BE2C (cell line): ENCODE measurements at places on chromosomes 11 and 22.

DNA sequence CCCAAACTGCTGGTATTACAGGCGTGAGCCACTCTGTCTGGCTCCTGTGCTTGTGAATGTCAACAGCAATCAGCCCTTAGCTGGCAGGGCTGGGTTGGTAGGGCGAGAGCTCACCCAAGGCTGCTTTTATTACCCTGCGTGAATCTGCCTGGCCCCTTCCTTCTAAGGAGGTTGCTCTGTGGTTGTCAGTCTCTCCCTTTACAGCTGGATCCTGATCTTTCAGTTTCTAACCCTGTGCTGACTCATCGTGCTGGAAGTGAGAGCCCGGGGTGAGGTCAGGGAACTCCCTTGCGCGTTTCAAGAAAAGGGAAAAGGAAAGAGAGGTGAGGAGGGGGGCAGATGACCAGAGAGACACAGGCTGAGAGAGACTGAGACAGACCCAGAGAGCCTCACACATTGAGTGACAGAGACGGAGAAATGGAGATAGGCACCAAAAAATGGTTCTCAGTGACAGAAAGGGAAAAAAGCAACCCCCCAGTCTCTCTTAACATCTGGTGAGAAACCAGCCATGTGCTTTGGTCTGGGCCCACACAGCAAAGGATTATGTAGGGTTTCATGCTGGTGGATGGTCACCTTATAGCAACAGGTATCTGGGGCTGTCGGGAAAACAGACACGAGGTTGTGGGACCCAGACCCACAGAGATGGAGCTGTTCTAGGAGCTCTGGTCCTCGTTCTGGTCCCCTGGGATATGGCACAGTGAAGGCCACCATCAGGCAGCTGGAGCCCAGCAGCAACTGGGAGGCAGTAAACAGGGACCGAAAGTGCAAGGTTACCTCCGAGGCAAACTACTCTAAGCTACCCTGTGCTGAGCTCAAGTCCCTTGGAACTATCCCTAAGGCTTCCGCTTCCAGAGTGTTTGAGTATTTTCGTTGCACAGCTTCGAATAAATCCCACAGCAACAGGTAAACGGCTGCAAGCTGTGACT lies 2.5 kb downstream of the TCN2 start:
- DNase-seq = no peak

- DNase-seq = no peak
Measured at GRCh38 chr11:100683126-100683525, 4.0 kb upstream of the ARHGAP42 start.

- no peak for DNase-seq
Measured at GRCh38 chr11:16986434-16987204, 27.6 kb downstream of the PLEKHA7 start.

- peak; percentile 51 for DNase-seq
Measured at GRCh38 chr11:68338051-68338780, 25.8 kb downstream of the LRP5 start.

- no peak for DNase-seq
Measured at GRCh38 chr11:61684870-61685616, 4.9 kb downstream of the DAGLA start.

DNA sequence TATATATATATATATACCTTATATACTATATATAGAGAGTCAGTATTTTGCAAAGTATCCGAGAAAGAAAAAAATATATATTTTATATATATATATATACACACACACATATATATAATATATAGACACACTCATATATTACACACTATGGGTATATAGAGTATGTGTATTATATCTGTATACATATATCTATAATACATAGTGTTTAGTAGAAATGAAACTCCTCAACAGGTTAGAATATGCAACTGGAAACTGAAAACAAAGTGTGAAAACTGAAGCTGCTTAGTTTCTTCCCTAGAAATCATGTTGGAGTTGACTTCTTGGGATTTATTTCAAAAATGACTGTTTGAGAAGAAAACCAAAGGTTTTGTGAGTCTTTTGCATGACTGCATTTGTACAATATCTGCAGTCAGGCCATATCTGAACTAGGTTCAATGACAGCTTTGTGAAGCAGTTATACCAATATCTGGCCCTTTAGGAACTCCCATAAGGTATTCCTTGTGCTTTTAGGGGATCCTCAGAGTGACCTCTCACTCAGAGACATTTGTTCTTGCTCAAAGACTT lies 284.1 kb downstream of the CASP12 start:
- DNase-seq = no peak

DNA sequence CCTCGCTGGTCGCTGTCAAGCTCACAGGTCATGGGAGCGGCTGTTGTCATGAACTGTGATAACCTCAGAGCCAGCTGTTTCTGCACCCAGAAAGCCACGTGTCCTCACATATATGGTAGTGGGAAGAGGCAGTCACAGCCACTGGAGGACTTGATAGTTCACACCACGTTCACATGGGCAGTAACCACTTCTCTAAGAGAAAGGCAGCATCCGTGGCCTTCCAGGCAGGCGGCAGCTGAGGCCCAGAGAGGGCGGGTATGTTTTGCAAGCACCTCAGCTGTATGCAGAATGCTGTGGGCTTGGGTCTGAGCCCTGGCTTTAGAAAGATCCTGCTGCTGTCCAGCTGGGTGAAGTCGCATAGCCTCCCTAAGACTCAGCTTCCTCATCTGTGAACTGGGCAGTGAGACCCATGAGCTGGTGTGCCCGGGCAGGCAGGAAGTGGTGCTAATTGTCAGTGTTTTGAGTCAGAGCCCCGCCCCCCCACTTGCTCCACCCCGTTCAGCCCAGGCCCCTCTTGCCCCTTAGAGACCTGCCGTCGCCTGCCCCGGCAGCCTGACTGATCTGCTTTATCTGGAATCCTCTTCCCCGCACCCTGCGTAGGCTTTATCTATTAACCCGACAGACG lies 13.3 kb downstream of the TTC38 start:
- no peak for DNase-seq

- no peak for DNase-seq
Measured at GRCh38 chr11:45568049-45568448, 97.4 kb downstream of the CHST1 start.

- DNase-seq = peak; percentile 4
Measured at GRCh38 chr22:49619301-49619700, 208.4 kb downstream of the BRD1 start.

- DNase-seq = no peak
Measured at GRCh38 chr11:118223570-118223969, 1.2 kb downstream of the JAML start.

DNA sequence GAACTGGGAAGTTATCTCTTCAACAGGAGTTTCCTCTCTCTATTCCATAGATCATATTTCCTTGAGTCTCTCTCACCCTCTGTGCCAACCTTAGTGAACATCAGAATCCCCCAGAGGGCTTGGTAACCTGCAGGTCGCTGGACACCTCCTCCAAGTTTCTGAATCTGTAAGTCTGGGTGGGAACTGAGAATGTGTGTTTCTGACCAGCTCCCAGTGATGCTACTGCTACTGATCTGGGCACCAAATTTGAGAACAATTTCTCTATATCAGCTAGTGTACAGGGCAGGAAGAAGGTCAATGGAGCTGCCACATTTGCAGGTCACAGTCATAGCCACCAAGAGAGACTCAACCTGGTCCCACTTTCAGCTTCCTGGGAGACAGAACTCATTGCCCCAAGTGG lies 62.9 kb downstream of the RCN1 start:
- DNase-seq = no peak

- no peak for DNase-seq
Measured at GRCh38 chr22:46220921-46221320, 29.2 kb downstream of the CDPF1 start.

GRCh38 chr22:44371741-44372525 lies 59.2 kb upstream of the SHISAL1 start:
- DNase-seq = peak; percentile 6

GRCh38 chr11:14748090-14748489 lies 104.5 kb downstream of the PDE3B start:
- DNase-seq = no peak

DNA sequence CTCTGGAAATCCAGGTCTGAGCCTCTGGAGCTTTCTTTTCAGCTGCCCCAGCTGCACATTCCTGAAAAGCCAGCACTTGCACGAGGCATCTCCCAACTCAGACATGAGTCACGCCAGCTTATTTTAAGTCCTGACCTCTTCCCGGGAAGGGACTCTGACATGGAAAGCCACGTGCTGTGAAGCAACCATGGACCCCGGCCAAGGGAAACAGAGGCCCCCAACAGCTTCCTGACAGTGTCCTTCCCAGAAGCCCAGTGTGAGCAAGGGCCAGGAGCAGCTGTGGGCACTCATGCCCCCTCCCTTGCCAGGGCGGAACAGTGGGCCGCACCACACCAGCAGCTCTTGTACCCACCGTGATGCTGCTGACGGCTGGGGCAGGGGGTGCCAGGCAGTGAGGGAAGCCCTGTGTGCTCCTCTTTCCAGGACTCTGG lies 118.8 kb upstream of the CADM1 start:
- DNase-seq = no peak
